Left colon (tissue), 2 donors: ENCODE measurements at places on chromosomes 3 and 15.

DNA sequence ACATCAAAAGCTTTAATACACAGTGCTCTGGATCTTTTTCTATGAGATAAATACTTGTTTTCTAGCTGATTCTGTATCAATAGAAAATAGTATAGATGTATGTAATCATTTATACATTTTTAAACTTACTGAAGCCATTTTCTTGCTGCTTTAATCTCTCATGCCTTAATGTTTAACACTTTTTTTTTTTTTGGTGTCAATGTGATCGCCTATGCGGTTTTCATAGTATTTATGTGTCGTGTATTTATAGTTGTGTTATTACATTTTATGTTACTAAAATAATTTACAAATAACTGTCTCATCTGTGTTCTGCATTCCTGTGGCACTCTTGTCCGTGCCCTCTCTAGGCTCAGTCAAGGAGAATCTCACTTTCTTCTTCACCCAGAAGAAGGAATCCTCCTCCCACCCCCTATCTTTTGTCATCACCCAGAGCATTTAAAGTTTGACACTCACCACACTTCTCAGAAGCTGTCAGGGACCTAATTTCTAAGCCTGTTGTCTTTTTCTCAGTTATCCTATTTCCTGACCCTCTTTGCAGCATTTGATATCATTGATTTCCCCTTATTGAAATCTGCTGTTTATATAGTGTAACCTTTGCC, 21.4 kb upstream of the GPR171 start:
- DNase-seq, result no peak

GRCh38 chr3:160163229-160163878, 61.9 kb upstream of the C3orf80 start:
- DNase-seq, result no peak

- no peak for DNase-seq
Observed at GRCh38 chr15:88917760-88918159, 4.6 kb upstream of the MFGE8 start.

DNA sequence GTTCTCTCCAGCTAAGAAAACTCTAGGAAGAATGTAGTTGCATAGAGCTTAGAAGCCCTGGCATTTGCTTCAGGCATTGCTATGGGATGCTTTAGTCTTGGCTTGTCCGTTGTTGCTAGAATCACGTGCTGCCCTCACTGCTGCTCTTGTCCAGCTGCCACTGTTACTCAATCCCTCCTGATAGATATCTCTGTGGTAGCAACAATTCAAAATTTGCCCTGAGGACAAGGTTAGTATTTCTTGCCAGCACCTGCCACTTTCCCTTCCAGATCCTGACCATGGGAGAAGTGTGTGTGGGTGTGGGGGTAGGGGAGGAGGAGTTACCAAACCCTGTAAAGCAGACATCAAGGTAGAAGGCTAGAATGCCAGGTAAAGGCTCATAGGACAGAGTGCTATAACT, 113.8 kb downstream of the PPM1L start:
- DNase-seq, result no peak

DNA sequence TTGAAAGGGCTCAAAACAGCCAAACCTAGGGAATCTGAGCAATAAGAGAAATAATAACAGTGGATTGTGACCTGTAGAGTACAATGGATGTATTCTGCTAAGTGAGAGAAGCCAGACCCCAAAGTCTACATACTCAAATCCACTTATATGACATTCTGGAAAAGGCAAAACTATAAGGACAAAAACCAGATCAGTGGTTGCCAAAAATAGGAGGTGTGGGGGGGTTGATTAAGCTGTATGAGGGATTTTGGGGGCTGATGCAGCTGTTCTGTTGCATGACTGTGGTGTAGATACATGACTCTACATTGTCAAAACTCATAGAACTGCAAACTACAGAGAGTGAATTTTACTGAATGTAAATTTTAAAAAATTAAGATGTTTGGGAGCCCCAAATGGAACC, 20.1 kb upstream of the CGNL1 start:
- DNase-seq, result no peak
